Testis (tissue), 5 donors: ENCODE measurements at places on chromosomes 16 and 17. TPM values are rescaled to one million over a fixed set of nuclear protein-coding genes. Genes with fewer than 3 reads are reported as not detected.

Gene P2RX1
- 5.0 TPM for total RNA-seq

DNA sequence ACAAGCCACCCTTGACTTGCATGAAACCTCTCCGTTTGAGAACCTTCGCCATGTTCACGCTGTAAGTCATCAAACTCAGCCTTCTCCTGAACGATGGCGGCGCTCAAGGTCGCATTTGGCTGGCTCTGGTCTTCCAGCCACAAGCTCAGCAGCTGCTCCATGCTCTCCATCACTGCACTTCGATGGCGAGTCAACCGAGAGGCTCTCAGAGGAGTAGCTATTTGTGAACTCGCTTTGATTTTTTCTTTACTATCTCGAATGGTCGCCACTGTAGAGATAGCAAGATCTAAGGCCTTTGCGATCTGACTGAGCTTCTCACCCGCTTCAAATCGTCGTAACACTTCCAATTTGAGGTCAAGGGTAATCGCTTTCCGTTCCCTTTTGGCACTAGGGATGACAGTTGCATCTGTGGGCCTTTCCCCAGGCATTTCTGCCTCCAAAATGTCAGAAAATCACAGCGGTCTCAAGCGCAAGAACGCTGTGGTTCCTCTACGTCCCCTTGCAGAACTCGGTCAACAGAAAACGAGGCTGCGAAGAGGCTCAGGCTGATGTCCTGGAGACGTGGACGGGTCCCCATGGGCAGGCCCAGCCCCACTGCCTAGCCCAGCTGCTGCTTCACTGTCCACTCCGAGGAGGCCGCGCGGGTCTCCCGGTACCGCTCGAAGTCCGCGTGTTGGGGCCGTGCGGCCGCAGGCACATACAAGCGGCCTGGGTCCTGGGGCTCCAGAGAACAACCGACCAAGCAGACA is 23.1 kb downstream of the DEF8 start:
- peak overlapping the region; percentile 97 for H3K4me3 ChIP-seq
- peak overlapping the region; percentile 97 for H3K27ac ChIP-seq
- no peaks in the 10 kb centered on the region for H3K36me3 ChIP-seq
- DNase-seq, result peak; percentile 42

Gene OTOP3
- 0.12 TPM for total RNA-seq

DNA sequence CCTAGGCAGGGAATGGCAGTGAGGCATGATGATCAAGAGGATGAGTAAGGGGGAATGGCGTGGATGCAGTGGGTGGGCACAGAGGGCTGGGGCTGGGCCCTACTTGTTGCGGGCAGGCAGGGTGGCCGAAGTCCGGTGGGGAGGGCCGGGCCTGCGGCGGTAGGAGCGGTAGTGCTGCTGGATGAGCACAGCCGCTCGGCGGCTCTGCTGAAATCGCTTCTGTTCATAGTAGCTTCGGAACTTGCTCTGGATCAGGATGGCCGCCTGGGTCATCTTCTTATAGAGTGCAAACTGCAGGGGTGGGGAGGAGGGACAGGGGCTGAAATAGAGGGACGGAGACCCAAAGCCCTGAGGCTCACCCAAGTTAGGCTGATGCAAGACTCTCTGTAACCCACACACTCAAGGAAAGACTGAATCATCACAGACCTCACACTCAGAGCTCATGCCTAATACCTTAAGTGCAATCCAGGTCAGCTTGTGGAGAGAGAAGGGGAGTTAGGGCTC is 1.5 kb upstream of the SPAG7 start:
- no peak for DNase-seq
- no peaks in the 10 kb centered on the region for H3K27me3 ChIP-seq
- no peak overlapping the region for H3K4me3 ChIP-seq
- no peaks in the 10 kb centered on the region for H3K36me3 ChIP-seq
- H3K27ac ChIP-seq, result peak overlapping the region; percentile 97

- H3K4me1 ChIP-seq, result no peaks in the 10 kb centered on the region
- H3K27ac ChIP-seq, result no peak overlapping the region
- DNase-seq, result no peak
- no peak overlapping the region for H3K4me3 ChIP-seq
Observed at GRCh38 chr17:46833840-46834208, 15.3 kb upstream of the WNT3 start.

GRCh38 chr17:77909816-77910215 is 48.7 kb upstream of the TNRC6C start:
- no peak for DNase-seq
- H3K27me3 ChIP-seq, result no peaks in the 10 kb centered on the region
- no peak overlapping the region for H3K4me3 ChIP-seq
